ENCODE measurements at places on chromosomes 12 and 14. TPM values are rescaled to one million over a fixed set of nuclear protein-coding genes. Genes with fewer than 3 reads are reported as not detected.

GRCh38 chr12:119676573-119676972 lies 8.6 kb downstream of the PRKAB1 start:
- no peak for DNase-seq

The CCDC197 gene
- total RNA-seq, result not detected

DNA sequence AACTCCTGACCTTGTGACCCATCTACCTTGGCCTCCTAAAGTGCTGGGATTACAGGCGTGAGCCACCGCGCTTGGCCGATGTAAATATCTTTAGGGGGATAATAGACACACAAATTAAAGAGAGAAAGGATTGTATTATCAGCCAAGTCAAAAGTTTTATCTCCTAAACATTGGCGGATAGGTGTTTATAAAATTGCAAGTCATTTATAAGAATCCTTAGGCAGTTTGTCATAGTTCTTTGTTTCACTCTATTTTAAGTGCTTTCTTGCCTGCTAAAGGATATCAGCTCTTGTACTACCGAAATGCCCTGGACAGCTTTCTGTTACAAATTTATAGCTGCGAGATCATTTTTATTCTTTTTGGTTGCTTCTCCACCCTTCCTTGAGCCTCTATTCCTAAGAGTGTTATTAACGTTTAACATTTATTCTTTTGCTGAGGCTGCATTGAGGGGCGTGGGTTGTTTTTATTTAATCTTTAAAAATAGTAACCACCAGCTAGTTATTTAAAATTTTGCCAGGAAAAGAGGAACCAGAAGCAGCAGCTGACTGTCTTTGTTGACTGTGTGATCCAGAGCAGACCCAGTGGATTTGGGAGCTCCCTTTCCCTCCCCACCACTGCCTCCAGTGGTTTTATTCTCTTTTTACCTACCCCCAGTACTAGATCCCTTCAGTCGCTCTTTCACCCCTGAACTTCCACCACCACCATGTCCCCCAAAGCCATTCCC lies 106.4 kb downstream of the DIP2B start:
- no peak for DNase-seq

The DDIT3 gene
- 26.1 TPM for total RNA-seq

The CLEC14A gene
- 57.0 TPM for total RNA-seq

DNA sequence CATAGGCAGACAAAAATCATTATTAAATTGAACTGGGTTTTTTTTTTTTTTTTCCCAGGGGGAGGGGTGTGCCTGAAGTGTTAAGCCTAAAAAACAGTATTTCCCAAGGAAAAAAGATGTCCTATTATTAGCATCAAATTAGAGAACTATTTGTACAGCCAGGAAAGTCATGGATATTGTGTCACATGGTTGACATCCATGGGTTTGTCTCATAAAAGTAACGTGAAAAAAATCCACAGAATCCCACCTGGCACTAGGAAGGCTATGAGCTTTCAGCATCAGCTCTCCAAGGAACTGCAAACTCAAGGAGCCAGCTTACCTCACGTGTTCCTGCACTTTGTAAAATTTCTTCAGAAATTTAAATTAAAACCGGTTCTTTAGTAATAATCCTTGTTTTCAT lies 69.1 kb upstream of the EGLN3 start:
- no peak for DNase-seq

DNA sequence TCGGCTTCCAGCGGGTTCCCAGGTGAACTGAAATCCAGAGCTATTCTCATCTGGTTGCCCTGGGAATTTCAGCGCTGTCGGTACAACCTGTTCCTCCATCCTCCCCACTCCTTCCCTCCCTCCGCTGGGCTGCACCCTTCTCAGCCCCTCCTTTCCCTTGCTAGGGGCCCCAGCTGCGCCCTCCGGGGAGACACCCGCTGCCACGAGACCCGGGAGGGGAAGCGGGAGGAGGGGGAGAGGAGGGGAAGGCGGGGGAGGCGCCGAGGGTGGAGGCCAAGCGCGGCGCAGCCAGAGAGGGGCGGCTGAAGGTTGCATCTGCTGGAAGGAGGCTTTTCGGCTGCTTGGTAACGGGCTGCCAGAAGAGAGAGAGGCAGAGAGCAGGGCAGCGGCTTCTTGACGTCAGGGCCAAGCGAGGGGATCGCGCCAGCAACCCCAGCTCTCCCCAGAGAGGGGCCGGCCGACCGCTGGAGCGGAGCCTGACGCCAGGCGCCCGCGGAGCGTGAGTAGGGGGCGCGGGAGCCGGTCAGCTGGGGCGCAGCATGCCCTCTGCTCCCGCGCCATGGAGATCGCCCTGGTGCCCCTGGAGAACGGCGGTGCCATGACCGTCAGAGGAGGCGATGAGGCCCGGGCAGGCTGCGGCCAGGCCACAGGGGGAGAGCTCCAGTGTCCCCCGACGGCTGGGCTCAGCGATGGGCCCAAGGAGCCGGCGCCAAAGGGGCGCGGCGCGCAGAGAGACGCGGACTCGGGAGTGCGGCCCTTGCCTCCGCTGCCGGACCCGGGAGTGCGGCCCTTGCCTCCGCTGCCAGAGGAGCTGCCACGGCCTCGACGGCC lies at the start of gene KCNA5:
Gene KCNA5, plus strand, starts transcription at position 291 of the 831 bp plus-strand sequence. Its CDS starts 269 bp downstream, at position 560.
- no peak for DNase-seq

GRCh38 chr14:37595809-37596621 lies 586 bp downstream of the TTC6 start:
- DNase-seq, result peak; percentile 86

DNA sequence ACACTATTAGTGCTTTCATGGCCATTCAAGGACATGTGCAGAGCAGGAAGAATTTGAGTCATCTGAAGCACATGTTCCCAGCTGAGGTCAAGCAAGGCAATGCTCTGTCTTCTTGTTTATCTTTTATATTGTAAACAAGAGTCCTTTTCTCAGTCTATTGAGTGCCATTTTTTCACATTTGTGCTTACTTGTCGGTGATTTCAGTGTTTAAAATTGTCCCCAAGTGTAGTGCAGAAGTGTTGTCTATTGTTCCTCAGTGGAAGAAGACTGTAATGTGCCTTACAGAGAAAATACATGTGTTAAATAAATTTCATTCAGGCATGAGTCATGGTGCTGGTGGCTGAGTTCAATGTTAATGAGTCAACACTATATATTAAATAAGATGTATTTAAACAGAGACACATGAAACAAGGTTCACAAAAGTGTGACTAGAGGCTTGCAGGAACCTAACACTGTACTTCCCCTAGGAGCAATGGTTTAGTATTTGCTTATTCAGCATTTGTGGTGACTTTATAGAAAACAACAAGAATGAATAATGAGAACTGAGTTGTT lies 391.1 kb downstream of the LRIG3 start:
- no peak for DNase-seq

The C12orf56 gene
- total RNA-seq, result not detected
